ENCODE measurements at places on chromosomes 4 and X.
A peak's percentile ranks its signal among the peaks of the same experiment; 100 is the strongest.

DNA sequence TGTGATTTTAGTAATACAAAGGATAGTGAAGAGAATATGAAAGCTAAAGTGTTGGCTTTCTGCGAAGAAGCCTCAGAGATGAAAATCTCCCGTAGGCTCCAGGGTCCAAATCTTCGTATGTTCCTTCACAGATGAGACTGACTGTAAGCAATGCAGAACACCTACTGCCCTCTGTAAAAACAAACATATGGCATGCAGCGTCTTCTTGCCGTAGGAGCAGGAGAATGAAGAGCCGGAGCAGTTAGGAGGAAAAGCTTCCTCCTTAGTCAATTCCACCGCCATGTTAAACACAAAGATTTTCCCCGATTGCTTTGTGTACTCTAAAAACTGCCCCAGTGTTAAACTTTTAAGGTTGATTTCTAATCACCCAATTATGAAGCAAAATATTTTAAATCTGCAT is 22.5 kb downstream of the RWDD4 start:
- no peak for DNase-seq

- no peak for DNase-seq
Measured at GRCh38 chr4:153438916-153439756, 27.0 kb upstream of the TMEM131L start.

- no peak for DNase-seq
Measured at GRCh38 chr4:116878280-116878679, 207.1 kb downstream of the TRAM1L1 start.

GRCh38 chrX:19017271-19017670 is 33.4 kb upstream of the PHKA2 start:
- no peak for DNase-seq

- DNase-seq = no peak
Measured at GRCh38 chrX:38879631-38880220, 78.5 kb downstream of the MID1IP1 start.

- no peak for DNase-seq
Measured at GRCh38 chr4:134668237-134668636, 466.6 kb upstream of the PABPC4L start.

GRCh38 chrX:148574237-148574973 is 74.0 kb downstream of the AFF2 start:
- DNase-seq = no peak

- no peak for DNase-seq
Measured at GRCh38 chr4:98222306-98222705, 38.9 kb upstream of the RAP1GDS1 start.

DNA sequence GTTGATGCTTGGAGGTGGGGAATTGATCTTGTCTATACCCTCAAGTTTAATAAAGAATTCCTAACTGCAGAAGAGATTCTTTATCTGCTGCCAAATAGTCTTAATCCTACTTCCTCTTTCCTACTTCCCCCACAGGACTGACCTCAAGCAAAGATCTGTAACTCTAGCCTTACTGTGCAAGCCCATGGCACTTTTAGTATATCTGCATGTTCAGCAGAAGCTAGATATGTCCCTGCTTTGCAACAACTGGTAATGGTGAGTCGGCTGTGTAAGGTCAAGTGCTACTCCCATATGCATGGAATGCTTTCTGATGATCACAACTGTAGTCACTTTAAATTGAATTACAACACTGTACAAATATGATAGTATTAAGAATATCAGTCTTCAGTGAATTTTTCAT is 26.3 kb upstream of the PDS5A start:
- DNase-seq = no peak

DNA sequence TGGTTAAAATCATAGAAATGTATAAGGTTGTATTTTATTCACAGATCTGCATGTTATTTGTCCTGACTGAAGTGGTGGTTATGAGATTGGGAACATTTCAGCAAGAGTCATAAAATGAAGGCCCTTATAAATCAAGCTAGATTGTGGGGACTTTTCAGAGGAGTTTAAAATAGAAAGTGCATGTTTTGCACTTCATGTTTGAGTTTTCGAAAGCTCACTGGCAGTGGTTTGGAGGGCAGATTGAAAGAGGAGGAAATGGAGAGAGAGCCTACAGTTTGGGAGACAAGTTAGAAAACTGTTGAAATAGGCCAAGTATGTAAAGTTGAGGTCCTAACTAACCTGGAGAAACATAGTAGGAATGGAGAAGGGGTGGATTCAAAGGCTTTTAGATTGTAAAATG is 124.9 kb downstream of the KDM6A start:
- DNase-seq = no peak

DNA sequence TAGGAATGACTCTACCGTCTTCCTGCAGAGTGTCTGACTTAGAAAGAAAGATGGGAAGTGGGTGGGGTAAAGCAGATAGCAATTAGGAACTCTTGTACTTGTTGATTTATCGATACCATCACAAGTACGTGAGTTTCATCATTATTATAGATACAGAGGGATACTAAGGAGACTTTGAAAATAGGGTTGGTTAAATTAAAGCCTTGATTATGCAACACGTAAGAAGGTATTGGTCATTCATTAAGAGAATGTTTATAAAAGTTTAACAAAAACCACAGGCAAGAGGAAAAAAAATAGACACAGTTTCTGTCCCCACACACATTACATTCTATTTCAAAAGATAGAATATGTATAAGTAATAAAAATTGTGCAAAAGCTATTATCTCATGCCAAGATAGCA is 65.9 kb upstream of the UGT2B7 start:
- DNase-seq = no peak

DNA sequence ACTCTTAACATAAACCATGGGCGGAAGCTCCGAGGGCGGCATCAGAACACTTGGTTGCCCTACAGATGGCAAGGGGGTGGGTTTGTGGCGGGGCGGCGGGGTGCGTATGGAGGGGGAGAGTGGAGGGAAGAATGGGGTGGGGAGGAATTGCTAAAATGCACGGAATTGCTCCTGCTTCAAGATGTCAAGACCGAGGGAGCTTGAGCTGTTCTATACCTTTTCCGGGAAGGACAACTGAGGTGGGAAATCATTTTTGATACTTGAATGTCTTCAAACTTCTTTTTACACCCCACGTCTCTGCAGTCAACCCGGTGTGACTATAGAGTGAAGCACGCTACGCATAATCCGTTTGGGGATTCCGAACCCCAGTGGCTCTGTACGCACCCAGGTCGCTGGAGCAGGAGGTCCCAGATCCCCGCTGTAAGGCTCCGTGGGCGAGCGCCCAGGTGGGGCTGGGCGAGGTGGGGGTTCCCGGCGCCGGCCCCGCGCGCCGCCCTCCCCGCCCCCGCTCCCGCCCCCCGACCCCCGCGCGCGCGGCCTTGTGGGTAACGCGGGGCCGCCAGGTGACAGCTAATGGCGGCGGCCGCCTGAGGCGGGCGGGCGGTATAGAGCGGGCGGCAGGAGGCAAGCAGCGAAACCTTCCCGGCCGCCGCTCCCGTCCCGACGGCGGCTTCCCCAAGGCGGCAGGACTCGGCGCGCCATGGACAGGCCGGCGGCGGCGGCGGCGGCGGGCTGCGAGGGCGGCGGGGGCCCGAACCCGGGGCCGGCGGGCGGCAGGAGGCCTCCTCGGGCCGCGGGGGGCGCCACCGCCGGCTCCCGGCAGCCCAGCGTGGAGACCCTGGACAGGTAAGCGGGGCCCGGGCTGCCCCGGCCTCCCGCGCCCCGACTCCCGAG is at the start of gene MTMR1:
MTMR1 (plus strand) TSS at position 566 of the 894 bp plus-strand sequence; CDS start at position 701, 135 bp downstream.
- DNase-seq = no peak

- no peak for DNase-seq
Measured at GRCh38 chr4:24794916-24795665, at the start of gene SOD3. SOD3 (plus strand) TSS chr4:24795573; CDS start chr4:24799522, 3,949 bp downstream.

GRCh38 chr4:2093265-2093664 is 34.1 kb downstream of the NAT8L start:
- DNase-seq = no peak

GRCh38 chr4:125735102-125735501 is 420.3 kb downstream of the FAT4 start:
- no peak for DNase-seq

GRCh38 chrX:135403374-135403773 is 18.4 kb upstream of the SMIM10L2A start:
- DNase-seq = no peak

DNA sequence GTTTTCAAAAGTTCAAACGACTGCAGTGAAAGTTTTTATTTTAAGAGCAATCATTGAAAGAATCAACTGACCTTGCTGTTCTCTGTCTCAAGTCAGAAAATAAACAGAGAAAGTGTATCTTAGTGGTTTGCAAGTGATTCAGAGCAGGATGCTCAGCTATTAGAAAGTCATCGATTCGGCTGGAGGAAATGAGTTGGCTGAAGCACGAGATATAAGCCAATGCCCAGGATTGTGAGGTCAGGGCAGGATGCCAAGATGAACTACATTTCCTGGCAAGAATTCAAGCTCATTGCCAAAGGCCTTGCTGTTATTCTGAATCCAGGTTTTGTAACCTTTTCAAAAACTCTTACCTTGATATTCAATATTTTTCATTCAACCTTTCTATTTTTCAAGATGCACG is 541.4 kb upstream of the BOD1L1 start:
- no peak for DNase-seq

- no peak for DNase-seq
Measured at GRCh38 chr4:26425953-26426352, 64.3 kb downstream of the CCKAR start.

DNA sequence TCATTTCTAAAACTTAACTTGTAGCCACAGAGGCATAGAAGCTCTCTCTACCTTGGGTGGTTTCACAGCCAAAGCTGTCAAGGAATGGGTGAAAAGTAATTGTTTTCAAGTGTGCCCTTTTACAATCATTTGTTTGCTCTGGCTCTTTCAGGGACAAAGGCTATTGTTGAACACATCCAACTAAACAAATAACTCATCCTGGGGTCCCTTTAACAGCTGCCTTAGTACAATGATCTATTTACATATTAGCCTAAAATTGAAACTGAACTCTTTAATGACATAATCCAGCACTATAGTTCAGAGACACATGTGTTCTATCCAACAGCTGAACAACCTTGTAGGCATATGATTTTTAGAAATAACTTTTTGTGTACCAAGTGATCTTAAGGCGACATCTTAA is 3.7 kb downstream of the HHIP start:
- DNase-seq = no peak

GRCh38 chr4:53234669-53235068 is 131.2 kb downstream of the SCFD2 start:
- no peak for DNase-seq

DNA sequence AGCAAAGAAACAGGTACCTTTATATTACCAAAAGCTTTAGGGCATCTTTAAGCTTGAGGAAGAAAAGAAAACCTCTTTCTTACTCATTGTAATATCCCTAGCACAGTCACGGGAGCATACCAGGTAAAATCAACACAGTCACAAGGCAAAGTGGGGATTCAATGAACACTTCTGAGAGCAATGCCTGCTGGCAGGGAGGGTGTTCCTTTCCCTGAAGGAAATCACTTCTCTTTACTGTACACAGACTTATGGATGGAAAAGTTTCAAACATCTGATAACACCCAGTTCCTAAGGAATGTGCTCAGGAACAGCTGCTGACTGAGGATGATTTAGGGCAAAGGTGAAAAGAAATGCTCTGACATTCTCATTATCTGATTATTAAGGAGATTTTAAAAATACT is 94.8 kb downstream of the MAML3 start:
- DNase-seq = no peak

DNA sequence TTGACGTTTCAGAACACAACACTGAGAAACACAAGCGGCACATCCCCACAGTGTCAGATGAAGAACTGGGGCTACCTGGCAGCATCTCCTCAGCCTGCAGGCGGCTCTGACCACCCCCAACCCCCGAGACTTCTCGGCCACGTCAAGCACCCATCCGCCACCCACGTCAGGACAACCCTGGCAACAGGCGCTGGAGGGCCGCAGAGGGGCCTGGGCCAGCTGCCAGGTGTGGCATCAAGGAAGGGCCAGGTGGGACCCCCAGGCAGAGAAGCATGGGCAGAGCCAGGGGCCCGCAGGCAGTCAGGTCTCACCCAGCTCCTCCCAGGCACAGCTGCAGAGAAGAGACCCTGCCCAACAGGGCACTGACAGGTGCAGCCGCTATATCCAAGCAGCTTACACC is 22.3 kb downstream of the GAK start:
- no peak for DNase-seq

DNA sequence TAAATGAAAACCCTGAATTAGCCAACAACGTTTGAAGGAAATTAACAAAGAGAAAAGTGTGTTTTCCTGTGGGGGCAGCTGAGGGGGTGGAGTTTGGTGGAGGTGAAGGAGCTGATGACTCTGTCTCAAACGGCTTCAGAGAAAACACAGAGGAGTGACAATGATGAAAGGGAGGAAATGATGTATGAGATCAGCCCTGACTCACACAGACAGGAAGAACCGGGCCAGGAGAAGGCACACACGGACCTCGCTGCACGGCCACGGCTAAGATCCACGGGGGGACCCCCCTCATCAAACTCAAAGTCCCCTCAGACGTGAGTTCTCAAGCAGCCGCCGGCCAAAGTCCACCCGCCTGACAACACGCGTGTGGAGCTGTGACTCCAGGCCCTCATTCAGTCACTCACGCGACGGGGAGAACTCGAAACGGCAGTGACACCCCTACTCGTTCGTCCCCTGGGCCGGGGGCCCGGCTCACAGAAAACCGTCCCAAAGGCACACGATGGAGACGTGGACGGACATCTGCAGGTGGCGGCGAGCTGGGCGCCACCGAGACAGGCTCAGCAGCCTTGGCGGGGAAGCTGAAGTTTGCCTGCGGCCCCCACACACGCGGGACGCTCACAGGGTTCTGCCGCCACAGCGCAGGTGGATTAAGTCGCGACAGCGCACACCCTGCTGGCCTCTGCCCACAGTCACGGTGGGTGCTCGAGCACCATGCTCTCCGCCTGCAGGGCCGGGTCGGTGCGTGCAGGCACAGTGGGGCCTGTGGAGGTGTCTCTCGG is 28.8 kb downstream of the PPP2R3B start:
- DNase-seq = peak; percentile 34

DNA sequence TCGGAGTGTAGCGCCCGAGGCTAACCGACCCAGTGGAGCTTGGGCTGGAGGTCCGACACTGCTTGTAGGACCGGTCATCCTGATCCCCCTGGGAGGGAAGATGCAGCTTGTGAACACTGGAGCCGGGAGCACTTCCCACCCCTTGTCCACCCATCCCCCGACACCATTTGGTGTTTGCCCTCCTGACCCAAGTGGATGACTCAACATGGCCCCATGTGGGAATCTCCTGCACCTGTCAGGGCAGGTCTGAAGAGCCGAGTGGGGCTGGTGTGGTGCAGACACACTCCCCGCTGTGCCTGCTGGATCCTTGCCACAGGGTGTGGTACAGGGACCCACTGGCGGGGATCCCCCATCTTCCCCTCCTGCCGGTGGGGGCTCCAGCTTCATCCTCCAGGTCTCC is 90.0 kb upstream of the AFAP1 start:
- no peak for DNase-seq
